ENCODE measurements at places on chromosomes 16 and 17. TPM values are rescaled to one million over a fixed set of nuclear protein-coding genes. Genes with fewer than 3 reads are reported as not detected.
A peak's percentile ranks its signal among the peaks of the same experiment; 100 is the strongest.

The METRNL gene
- total RNA-seq = 16.2 TPM

The TEKT1 gene
- 2.5 TPM for total RNA-seq

The RGS9 gene
- 7.0 TPM for total RNA-seq

The CASKIN2 gene
- 10.3 TPM for total RNA-seq

GRCh38 chr17:17345294-17345597 lies 42.1 kb downstream of the NT5M start:
- no peak overlapping the region for H3K4me3 ChIP-seq
- H3K4me1 ChIP-seq = peaks cover 2% of the 10 kb centered on the region
- no peak for DNase-seq
- H3K27ac ChIP-seq = no peak overlapping the region

DNA sequence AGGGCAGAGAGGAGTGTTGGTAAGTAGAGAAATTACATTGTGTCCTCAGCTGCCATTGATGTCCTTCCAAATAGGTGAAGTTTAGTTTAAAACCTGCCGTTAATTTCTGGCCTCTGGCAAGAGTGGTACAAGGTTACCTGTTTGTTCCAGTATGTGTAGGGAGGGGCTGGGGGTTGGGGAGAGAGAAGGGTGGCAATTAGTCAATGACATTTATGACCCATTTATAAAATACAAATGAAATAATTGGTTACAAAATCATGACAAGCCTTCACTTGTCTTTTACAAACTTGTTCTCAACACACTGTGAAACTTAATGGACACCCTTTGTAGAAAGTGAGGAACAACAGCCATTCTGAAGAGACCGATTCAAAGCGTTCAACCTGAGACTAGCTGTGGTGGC lies 281.0 kb downstream of the FTO start:
- no peaks in the 10 kb centered on the region for H3K27me3 ChIP-seq
- no peaks in the 10 kb centered on the region for H3K4me1 ChIP-seq
- H3K27ac ChIP-seq = no peak overlapping the region
- DNase-seq = no peak
- H3K36me3 ChIP-seq = no peaks in the 10 kb centered on the region

DNA sequence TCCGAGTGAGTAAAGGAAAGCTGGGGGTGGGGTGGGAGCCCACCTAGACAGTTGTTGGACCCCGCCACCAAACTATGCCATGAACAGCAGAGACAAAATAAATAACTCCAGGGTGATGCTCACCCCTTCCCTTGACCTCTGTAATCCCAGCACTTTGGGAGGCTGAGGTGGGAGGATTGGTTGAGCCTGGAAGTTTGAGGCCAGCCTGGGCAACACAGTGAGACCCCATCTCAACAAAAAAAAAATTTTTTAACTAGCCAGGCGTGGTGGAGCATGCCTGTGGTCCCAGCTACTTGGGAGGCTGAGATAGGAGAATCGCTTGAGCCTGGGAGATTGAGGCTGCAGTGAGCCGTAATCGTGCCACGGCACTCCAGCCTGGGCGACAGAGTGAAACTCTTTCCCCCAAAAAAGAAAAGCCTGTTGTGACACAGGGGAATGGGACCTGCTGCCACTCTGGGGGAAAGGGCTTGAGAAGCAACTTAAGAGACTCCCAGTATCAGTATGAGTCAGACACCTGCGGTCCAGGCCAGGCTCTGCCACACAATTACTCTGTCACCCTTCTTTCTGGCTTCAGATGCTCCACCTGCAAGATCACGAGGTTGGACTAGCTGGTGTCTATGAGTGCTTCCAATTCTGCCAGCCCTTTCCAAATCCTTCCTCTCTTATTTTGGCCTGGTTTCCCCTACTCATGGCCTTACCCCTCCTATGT lies 5.0 kb downstream of the SGCA start:
- no peak overlapping the region for H3K27ac ChIP-seq
- H3K36me3 ChIP-seq = no peaks in the 10 kb centered on the region
- DNase-seq = no peak
- H3K27me3 ChIP-seq = no peaks in the 10 kb centered on the region

- peak overlapping the region; percentile 3 for H3K4me3 ChIP-seq
- peak; percentile 89 for DNase-seq
- H3K27ac ChIP-seq = no peak overlapping the region
- H3K27me3 ChIP-seq = no peaks in the 10 kb centered on the region
- H3K36me3 ChIP-seq = no peaks in the 10 kb centered on the region
- H3K4me1 ChIP-seq = peaks cover under 1% of the 10 kb centered on the region
Measured at GRCh38 chr17:16584273-16584995, 15.4 kb upstream of the ZNF287 start.

Data from ovary (tissue), 10 donors.